ENCODE measurements at places on chromosomes 5 and 9.

DNA sequence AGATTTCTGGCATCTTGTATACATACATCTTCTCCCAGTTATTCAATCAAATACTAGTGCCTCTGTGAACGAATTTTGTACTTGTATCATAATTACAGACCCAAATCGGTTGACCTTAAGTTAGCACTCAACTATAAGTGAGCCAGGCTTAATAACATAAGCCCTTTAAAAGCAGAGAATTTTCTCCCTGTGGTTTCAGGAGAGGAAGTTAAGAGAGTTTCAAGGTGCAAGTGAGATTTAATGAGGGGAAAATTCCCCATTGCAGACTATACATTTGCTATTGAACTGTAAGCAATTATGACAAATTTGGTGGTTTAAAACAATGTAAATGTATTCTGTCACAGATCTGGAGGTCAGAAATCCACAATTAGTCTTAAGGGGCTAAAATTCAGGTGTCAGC lies 261.9 kb upstream of the NREP start:
- DNase-seq = no peak

DNA sequence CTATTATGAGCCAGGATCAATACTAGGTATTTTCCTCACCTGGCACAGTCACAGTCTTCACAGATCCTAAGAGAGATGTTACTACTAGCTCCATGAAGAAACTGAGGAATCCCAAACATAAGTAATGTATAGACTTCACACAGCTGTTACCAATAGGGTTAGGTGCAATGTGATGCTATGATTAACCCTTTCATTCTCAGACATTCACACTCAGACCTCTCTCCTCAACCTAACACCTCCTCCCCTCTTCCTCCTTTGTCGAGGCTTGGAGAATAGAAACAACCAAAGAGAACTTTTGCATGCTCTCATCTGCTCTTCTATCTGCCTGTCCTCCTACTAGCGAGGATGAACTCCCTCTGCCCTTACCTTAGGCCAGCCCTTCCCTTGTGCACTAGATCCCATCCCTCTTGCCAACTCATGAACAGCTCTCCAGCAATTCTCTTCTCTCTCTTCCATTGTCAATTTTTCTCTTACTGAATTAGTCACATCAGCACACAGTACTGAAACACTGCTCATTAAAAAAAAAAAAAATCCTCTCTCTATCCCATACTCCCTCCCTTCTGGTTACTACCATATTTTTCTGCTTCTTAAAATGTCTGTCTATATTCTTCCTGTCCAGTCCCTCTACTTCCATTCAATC lies 47.7 kb downstream of the MAPKAP1 start:
- no peak for DNase-seq

DNA sequence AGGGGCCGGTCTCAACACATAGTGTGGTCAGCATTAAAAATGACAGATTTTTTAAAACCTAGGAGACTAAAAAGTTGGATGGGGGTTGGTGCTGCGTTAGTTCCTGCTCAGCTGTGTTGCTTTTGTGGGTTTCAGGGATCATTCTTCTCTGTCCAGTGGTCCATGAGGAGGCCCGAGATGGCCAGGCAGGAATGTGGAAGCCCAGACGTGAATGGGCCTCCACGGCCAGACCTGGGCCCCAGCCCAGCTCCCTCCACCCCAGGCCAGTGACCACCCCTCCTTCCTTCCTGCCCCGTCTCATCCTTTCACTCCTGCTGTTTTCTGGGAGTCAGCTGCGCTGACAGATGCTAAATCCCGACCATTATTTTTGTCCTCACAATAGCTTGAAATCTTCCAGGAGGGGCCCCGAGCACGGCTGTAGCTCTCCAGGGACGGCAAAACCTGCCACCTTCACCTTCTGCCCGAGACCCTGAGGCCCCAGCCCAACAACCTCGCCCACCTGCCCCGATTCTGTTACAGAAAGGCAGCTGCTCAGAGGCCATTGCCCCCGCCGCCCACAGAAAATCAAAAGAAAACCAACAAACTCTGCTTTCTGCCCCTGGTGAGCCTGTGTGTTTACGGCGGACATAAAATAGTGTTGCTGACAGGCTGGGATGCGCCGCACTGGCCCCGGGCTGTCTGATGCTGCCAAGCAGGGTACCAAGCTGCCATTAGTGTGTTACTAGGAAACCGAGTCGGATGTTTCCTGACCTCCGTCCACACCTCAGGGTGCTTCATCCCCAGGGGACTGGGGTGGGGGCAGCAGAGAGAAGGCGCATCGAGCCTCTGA lies 83.7 kb upstream of the SARDH start:
- DNase-seq = no peak

GRCh38 chr5:178606269-178606668 lies 16.1 kb upstream of the COL23A1 start:
- DNase-seq = no peak

DNA sequence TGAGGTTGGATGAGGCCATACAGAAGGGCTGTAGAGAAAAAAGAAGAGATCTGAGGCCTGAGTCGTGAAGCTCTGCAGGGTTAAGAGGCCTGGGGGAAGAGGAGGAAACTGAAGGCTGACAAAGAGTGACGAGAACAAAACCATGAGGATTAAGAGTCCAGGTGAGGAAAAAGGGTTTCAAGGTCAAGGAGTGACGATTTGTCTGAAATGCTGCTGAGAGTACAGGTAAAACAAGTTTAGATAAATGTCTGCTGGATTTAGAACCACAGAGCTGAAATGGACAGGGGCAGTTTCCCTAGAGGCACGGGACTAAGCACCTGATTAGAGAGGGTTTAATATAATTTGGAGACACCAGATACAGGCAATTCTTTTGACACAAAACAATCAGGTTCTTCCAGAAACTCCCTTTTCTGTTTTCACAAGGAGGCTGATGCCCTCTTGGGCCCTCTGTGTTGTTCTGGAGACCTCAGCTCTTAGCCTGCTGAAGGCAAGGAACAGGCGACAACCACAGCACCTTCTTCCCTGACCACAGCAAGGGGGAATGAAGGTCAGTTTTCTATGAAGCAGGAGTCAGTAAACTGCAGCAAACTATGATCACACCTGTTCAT lies 14.6 kb upstream of the GCNT1 start:
- DNase-seq = no peak

GRCh38 chr5:60918466-60918865 lies 26.4 kb downstream of the ERCC8 start:
- DNase-seq = no peak

DNA sequence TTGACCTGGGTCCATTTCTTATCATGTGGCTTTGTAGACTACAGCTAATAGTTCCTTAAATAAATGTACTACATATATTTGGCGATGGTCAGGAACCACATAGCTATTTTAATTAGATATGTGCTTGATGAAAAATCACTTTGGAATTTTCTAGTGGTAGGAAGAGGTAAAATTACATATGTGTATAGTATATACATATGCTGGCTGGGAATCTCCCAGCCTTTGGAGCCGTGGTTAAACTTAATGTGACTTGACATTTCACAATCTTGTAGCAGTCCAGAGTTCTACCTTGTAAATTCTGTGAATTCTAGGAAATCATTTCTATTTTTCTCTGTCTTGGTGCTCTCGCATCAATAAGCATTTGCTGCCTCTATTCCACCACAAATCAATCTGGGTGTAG lies 565.0 kb downstream of the DMRTA1 start:
- no peak for DNase-seq

DNA sequence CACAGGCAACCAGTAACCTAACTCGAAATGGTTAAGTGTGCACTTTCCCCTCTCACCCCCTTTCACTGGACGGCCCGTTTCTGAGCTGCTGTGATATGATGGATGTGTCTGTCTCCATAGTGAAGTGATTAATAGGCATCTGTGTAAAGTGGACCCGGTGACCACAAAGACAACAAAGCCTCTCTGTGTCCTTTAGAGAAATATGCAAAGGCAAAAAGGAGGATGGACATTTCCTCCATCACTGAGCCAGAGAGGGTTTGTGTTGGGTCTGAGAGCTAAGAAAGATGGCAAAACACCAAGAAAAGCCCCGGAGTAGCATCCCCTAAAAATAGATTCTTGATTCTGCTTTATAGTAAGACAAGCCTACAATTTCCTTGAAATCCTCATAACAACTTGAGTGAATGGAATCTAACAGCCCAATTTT lies 120.6 kb downstream of the SEMA6A start:
- no peak for DNase-seq

GRCh38 chr5:51383131-51384121 lies at the start of gene ISL1:
Gene ISL1 (plus strand): TSS chr5:51383448. CDS start chr5:51383672, 224 bp downstream.
- DNase-seq = peak; percentile 17
